ENCODE measurements at places on chromosomes 6 and 20. TPM values are rescaled to one million over a fixed set of nuclear protein-coding genes. Genes with fewer than 3 reads are reported as not detected.

Gene C6orf132
- total RNA-seq = 35.9 TPM

Gene DEF6
- 23.2 TPM for total RNA-seq

Gene DLL1
- total RNA-seq = 6.1 TPM

Gene HLA-DPB1
- total RNA-seq = not detected

Gene YIPF3
- total RNA-seq = 68.1 TPM

Gene TBX18
- total RNA-seq = 4.1 TPM

Gene EYS
- total RNA-seq = not detected

Gene RNF217
- total RNA-seq = 52.5 TPM

Gene FBXO9
- total RNA-seq = 44.7 TPM

Gene ESR1
- under 0.01 TPM for total RNA-seq

Data from nasal cavity respiratory epithelium epithelial cell of viscerocranial mucosa (primary cell).